Caco-2 (cell line): ENCODE measurements at places on chromosomes 1 and 21. TPM values are rescaled to one million over a fixed set of nuclear protein-coding genes. Genes with fewer than 3 reads are reported as not detected.

- no peak for DNase-seq
Measured at GRCh38 chr1:34175744-34176143, 963 bp upstream of the C1orf94 start.

- no peak for DNase-seq
Measured at GRCh38 chr21:43703035-43703880, 15.7 kb upstream of the PDXK start.

- DNase-seq = no peak
Measured at GRCh38 chr1:163737261-163737660, 415.5 kb downstream of the NUF2 start.

DNA sequence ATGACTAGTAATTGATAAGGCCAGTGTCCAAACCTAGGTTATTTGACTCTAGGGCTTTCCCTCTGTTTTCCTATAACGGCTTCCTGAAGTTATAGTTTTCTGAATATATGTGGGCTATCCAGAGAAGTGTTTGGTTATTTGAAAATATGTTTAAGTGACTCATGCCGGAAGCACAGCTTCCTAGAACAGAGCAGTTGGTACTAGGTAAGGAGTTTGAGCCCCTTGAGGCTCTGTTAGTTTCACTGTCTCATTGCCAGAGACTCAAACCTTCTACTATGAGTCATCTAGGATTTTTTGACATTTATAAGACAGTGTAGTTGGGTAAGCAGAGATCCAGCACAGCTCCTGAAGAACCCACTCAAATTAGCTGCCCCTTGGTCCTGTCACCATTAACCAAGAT lies 27.1 kb upstream of the LEPR start:
- no peak for DNase-seq

GRCh38 chr1:24762133-24762676 lies 17.0 kb downstream of the CLIC4 start:
- no peak for DNase-seq

DNA sequence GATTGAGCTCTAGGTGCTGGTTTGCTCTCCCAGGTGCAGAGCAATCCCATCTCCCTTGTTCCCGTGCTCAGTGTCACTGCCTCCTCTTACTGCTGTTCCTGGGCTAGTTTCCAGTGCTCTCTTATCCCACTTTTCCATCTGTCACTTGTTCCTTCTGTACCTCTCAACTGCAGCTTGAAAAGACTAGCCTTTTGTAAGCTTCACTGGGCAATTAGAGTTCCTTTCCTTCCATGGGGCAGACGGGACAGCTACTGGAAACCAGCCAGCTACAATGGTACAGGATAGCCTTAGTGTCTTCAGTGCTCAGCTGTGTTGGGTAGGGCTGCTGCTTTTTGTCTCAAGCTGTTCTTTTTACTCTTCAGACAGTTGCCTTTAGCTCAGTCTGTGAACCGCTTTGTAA lies 31.6 kb downstream of the AGT start:
- no peak for DNase-seq

- DNase-seq = no peak
Measured at GRCh38 chr1:2155788-2156187, 38.8 kb downstream of the FAAP20 start.

- DNase-seq = peak; percentile 8
Measured at GRCh38 chr1:204959374-204959773, 83.6 kb upstream of the CNTN2 start.

- DNase-seq = no peak
Measured at GRCh38 chr1:58901008-58901407, 117.2 kb upstream of the JUN start.

GRCh38 chr1:226574591-226575435 lies 26.2 kb downstream of the STUM start:
- no peak for DNase-seq

GRCh38 chr21:42125571-42126544 lies 54.7 kb downstream of the UMODL1 start:
- peak; percentile 35 for DNase-seq

DNA sequence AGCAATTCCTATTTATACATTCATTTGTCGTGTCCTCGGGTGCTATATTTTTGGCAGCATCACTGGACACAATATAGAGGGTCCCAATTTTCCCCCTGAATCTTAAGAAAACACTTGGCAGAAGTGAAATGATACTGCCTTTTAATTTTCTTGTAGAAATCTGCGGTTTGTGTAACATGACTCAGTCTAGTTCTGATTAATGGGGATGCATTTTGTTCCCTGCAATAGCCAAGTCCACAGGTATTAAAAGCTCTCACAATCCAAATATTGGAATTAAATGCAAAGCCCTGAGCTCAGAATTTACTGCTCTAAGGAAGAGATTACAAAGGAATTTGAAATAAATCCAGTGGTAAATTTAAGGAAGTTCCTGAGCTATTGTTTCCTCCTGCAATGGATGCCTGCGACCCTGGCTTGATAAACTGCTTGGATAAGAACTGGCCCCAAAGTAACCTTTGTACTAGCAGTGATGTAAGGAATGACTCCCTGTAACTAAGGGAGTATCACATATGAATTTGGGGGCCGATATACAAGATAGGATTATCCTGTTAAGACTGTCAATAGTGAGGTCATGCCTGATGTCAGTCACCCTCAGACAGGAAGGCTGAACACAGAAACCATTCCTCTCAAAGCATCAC lies 349.7 kb upstream of the C1orf87 start:
- no peak for DNase-seq

- DNase-seq = no peak
Measured at GRCh38 chr1:172686143-172686542, 27.2 kb downstream of the FASLG start.

- no peak for DNase-seq
Measured at GRCh38 chr1:66439031-66439740, 94.8 kb upstream of the SGIP1 start.

DNA sequence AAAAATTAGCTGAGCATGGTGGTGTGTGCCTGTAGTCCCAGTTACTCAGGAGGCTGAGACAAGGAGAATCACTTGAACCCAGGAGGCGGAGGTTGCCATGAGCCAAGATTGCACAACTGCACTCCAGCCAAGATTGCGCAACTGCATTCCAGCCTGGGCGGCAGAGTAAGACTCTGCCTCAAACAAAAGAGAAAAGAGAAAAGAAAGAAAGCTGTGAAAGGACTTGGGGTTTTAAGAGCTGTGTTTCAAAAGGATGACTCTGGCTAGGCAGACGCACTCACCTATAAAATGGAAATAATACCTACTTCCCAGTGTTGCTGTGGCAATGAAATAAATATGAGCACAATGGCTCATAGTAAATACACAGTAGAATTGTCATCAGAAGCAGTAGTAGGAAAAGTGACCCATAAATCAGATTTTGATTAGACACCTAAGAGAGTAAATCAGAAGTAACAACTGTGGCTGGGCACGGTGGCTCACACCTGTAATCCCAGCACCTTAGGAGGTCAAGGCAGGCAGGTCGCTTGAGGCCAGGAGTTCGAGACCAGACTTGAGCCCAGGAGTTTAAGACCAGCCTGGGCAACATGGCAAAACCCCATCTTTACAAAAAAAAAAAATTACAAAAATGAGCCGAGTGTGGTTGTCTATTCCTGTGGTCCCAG lies 45.9 kb upstream of the PUM1 start:
- peak; percentile 59 for DNase-seq

- DNase-seq = no peak
Measured at GRCh38 chr1:95863086-95863485, 629.1 kb downstream of the RWDD3 start.

DNA sequence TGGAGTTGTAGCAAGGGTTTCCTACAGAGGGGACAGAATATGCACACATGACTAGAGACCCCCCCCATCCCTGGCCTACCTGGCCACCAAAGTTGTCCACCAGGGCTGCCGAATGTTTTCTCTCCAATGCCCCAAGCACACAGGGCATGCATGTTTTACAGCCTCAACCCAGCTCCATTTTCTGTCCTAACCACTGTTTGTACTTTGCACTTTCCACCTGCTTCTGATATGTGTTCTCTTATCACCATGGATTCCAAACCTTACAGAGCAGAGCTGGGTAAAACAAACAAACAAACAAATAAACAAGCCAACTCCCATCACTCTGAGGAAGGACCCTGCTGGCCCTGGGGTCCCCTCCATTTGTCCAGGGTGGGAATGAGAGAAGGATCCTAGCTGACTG lies 27.3 kb downstream of the CLIC6 start:
- no peak for DNase-seq

DNA sequence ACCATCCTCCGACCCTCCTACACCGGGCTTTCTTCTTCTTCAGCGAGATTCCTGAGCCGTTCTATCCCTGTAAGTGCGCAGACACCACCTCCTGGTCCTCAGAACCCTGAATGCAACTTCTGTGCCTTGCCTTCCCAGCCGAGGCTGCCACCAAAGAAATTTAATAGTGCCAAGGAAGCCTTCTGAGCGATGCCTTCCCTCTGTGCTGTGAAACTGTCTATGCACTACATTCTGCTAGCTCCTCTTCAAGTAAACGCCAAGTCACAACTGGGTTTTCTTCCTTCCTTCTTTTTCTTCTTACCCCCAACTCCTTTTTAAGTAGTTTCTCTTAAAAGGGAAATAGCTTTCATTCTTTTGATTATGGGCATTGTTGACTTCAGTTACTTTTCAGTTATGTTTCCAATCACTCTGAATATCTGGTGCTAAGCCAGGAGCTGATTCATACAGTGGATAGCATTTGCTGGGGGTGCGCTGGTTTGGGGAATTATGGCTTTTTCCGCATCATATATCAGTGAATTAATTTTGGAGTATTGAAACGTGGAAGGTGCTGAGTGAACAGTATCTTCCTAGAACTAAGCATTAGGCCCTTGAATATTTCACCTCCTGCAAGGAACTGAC lies 38.6 kb upstream of the GPR88 start:
- DNase-seq = no peak

GRCh38 chr1:239386453-239387303 lies at the start of gene CHRM3:
Gene CHRM3, plus strand, starts transcription at chr1:239386568. Its CDS starts 520,884 bp downstream, at chr1:239907452.
- peak; percentile 77 for DNase-seq

DNA sequence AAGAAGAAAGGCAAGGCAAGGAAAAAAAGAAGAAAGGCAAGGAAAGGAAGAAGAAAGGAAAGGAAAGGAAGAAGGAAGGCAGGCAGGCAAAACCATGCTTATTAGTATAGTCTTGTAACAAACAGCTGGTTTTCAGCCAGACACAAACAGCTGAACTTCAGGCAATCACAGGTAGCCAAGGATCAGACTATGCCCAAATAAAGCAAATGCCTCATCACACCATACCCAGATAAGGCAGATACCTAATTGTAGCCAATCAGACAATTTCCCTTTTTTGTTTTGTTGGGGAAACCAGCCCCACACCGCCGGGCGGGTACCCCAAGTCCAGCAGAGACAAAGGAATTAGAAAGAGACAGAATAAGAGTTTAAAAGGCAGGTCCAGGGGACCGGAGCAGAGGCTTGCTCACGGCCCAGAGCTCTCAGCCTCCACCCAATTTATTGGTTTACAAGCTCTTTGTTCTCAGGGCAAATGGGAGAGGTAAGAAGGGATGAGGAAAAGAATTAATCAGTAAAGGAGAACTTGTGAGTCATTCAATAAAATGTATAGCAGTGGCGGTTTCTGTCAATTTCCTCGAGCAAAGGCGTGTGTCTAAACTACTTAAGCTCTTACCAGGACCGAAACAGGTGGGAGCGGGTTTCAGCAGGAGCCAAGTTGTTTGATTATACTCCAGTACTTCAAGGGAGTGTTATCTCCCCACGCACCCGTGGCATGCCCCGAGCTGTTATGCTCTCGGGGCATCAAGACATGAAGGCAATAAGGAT lies 886.8 kb downstream of the KCNT2 start:
- no peak for DNase-seq

- no peak for DNase-seq
Measured at GRCh38 chr1:56200896-56201295, 378.5 kb downstream of the PLPP3 start.

DNA sequence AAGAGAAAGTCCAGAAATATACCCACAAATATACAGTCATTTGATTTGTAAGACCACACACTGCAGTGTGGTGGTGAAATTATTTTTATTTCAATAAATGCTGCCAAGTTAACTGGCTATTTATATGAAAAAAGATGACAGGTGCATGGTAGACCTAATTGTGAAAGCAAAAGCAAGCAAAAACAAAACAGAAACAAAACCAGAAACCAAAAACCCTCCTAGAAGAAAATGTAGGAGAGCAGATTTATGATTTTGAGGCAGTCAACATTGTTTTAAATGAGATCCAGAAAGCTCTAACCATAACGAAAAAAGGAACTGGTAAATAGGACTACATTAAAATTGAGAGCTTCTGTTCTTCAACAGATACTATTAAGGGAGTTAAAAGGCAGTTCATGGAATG lies 303.6 kb downstream of the PRDM2 start:
- DNase-seq = no peak

DNA sequence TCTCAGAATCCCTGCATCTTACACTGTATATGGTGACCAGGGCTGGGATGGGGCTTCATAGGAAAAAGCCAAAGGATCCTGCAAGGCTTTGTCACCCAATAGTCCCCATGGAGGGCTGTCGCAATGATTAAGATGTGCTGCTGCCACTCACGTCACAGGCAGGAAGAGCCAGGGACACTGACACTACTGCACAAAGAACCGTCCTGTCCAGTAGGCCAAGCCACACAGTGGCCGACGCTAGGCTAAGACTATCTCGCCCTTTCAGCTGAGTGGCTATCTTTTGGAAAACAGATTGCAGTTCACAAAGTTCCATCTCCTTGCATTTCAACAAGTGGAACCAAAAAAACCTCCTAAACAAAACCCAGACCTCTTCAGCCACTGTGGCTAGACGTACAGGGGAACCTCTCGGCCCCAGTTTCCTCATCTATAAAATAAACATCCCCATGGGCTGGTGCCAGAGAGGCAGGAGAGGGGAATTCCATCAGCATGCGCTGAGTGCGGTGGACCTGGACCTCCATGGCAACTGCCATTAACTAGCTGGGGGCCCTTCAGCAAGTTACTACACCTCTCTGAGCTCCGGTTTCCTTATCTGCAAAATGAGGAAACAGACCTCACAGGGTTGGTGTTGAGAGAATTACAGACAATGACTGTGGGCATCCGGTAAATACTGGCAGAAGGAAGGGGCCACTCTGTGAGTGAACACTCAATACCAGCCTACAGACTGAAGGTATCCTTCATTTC lies 8.7 kb downstream of the CAPZB start:
- DNase-seq = no peak

- DNase-seq = no peak
Measured at GRCh38 chr21:21921410-21922232, 923.4 kb downstream of the NCAM2 start.

The OR2L3 gene
- not detected in 2 replicates for total RNA-seq

The KCNE2 gene
- total RNA-seq = not detected in 2 replicates

The CCDC24 gene
- 5.1 and 5.2 TPM in 2 replicates for total RNA-seq

The OPRD1 gene
- 0.07 and 0.12 TPM in 2 replicates for total RNA-seq

The OR2G6 gene
- not detected in 2 replicates for total RNA-seq

The SLC26A9 gene
- total RNA-seq = 0.30 TPM in 1 of 2 replicates, not detected in the other

The PLA2G4A gene
- 2.0 and 3.4 TPM in 2 replicates for total RNA-seq

The CHRM3 gene
- 6.8 and 8.6 TPM in 2 replicates for total RNA-seq

The SYNC gene
- 0.20 TPM in 1 of 2 replicates, not detected in the other for total RNA-seq

The DNAJC6 gene
- total RNA-seq = 4.0 and 6.2 TPM in 2 replicates

The ALX3 gene
- not detected in 2 replicates for total RNA-seq

The ACOT7 gene
- total RNA-seq = 179 and 221 TPM in 2 replicates
